Activated naive CD8-positive, alpha-beta T cell treated with anti-CD3 and anti-CD28 coated beads, Interleukin-2, amount 50 U/mL, for 16 hours (primary cell): ENCODE measurements at places on chromosomes 3 and 15.

DNA sequence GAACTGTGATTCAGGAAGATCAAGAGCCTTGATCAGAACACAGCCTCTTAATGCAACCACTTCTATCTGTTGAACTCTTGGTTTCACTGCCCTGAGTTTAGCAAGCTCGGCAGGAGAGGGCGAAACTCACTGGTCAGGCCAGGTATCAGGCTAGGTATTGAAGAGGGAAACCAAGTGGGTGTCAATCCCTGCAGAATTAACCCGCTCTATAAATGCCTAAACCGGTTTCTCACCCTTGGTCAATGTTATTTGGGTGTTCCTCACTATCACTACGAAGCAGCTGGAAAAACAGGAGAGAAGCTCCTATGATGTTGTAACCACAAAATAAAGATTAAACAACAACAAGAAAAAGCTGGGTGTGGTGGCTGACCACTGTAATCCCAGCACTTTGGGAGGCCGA, 23.9 kb downstream of the LIPH start:
- DNase-seq = no peak

GRCh38 chr15:43899928-43900327, 73.1 kb downstream of the WDR76 start:
- no peak for DNase-seq

- no peak for DNase-seq
Observed at GRCh38 chr3:105006164-105006563, 360.5 kb upstream of the ALCAM start.

DNA sequence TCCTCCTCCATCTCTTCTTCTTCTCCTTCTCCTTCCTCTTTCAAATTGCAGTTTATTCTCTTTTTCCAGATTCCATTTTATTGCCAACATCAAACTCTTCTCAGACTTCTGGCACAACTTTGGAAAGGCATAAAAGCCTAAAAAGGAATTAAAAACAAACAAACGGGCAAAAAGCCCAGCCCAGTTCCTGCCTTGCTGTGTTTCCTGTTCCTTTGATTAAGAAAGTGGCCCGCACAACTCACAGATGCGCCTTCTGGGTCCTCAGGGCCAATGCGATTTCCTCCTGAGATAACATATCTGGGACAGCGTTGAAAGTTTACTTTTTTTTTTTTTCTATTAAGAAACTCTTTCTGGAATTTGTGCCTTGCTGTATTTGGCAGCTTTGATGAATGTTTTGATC, 158.7 kb upstream of the UBE3A start:
- DNase-seq = no peak

DNA sequence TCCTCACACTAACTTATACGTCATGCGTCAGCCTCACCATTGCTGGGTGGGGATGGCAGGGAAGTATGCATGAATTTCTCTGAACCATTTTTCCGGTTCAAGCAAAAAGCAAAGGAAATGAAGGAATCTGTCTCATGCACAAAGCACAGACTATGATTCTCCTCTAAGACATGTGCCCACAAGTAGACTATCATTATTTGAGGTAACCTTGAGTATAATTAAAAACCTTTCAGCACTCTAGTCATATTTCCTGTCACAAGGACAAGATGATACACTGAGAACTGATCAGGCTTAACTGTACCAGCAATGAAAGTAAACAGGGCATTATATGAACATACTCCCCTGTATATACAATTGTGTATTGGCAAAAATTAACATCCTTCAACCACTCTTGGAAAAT, 56.7 kb upstream of the TSC22D2 start:
- DNase-seq = no peak

DNA sequence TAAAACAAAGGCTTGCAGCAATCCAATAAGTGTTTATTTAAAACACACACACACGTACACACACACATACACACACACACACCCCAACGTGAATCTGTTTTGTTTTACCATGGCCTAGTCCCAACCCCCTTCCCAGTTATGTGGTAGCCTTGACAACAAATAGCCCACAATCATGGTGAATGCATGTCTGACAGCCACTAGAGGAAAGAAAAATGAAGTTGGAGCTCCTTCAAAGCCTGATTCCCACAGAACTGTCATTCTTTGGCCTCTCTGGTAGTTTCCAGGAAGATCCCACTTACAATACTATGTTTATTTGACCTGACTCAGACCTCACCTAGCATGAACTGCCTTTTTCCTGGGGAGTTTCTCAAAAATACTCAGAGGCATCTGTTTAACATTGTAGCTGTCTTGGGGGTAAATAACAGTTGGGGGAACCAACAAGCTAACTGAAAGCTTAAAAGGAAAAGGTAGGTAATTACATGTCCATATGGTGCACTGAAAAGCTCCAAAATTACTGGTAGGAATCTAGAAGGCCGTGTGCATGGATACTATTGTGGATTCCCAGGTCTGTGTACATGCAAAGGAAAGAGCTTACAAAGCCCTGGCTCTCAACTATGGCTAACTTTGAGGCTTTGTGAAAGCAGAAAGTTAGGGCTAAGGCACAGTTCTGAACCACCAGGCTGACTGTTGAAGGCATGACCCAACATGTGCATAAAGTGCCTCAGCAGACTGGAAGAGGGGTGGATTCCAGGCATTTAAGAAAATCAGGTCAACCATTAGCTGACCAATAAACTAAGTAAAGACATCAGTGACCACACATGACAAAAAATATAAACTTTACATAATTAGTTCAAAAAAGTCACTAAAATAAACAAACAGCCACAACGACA, 65.3 kb downstream of the FAIM start:
- DNase-seq = no peak

DNA sequence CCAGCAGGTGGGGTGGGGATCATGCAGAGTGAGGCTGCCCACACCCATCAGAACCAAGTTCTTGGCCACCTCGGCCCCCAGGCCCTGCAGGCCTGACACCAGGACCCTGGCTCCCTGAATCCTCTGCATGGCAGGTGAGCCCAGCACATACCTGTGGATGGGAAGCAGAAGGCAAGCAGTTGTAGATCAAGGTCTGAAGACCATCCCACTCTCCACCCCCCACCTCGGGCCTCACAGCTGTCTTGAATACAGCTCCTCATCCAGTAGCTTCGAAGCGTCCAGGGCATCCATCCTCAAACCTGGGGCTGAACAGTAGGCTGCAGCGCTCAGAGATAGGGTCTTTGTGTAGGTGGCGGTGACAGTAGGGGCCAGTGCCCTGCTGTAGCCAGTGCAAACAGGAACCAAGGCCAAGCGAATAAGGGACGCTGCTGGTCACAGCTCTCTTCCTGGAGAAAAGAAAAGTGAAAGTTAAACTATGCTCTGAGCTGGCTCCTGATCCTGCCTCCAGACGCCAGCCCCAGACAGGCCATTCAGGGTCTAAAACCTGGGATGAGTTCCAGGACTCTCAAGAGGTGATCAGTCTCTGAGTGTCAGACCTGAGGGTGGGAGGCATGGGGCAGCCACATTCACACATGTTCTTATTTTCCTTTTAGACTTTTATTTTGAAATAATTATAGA, at the start of gene UBA7:
UBA7 (minus strand) TSS at position 457 of the 678 bp plus-strand sequence; CDS start at position 291, 166 bp downstream.
- DNase-seq = no peak

- DNase-seq = no peak
Observed at GRCh38 chr3:56787258-56787775, 14.4 kb downstream of the ARHGEF3 start.

DNA sequence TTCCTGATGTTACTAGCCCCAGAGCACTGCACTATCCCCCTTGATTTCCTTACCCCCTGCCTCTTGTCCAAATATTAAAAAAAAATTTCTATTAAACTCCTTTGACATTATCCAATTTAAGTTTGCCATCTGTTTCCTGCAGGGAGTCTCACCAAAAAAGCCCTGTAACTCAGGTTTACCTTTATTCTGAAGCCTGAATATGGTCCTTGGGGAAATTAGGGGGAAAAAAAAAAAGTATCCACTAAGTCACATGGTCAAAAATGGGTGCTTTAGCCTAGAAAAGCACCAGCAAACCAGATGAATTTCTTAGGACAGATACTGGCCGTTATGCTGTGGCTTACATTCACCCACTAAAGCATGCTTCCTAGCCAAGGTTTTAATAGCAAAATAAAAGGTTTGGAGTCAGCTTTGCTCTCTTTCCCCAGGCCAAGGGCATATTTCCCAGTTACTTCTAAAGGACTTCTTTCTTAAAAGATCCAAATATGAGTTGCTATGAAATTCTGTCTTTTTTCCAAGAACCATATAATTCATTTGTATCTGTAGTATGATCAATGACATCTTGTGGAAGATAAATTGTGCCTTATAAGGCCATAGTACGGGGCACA, 394.9 kb downstream of the LSAMP start:
- DNase-seq = no peak

- no peak for DNase-seq
Observed at GRCh38 chr3:64203216-64203615, 22.1 kb downstream of the PRICKLE2 start.

DNA sequence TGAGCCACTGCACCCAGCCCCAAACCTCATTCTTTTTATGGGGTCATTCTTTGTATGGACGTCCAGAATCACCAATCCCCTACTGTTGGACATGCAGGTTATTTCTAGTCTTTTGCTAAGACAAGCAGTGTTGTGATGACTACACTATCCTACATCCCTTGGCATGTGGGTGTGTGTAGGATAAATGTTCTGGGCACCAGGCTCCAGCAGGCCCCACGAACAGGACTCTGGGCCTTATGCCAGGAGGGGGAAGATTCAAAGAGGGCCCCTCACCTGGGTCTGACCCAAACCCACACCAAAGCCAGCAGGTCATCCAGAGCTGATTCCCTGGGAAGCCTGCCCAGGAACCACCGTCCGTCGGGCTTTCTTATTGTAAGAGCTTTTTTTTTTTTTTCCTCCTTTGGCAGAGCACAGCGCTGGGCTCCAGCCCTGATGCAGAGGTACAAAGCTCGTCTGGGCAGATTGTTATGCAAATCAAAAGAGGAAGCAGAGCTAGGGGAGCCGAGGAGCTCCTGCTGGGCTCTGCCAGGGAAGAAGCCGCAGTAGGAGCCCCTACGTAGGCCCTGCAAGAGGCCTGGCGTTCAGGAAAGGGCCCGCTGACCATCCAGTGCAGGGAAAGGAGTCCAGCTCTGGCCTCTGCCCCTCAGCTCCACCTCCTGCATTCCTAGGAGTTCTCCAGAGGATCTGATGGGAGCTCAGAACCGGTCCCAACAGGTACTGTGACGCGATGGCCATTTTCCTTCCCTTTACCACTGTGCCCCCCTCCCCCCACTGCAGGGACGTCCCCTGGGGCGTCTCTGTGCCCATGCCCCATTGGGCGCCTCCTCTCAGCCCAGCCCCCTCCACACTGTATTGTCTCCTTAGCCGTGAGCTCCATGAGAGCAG, 29.0 kb upstream of the FURIN start:
- no peak for DNase-seq

DNA sequence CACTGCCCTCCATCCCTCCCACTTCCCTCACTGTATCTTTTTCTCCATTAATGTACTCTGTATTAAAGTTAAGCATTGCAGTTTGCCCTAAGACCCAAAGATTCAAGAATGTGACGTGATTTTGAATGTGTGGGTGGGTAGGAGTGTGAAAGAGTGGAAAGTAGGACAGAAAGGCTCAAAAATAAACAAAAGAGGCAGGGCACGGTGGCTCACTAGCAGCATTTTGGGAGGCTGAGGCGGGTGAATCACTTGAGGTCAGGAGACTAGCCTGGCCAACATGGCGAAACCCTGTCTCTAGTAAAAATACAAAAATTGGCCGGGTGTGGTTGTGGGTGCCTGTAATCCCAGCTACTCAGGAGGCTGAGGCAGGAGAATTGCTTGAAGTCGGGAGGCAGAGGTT, 18.4 kb downstream of the TFRC start:
- DNase-seq = no peak

DNA sequence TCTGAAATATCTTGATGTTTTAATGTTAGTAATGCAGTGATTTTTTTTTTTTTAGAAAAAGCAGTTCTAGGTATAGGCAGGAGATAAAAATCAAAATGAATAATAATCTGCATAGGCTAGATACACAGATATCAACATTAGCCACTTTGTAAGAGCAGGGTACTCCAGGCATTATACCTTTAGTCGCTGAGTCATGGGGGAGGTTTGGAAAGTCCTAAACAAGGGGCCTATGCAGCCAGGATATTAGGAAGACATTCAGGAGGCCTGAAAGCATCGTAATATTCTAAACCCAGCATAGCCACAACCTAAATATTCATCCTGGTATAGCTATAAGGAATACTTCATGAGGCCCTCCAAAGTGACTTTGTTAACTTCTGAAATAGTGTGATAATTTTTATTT, 258.1 kb upstream of the NECTIN3 start:
- DNase-seq = no peak

- DNase-seq = no peak
Observed at GRCh38 chr15:90563463-90563862, 33.7 kb downstream of the CRTC3 start.

GRCh38 chr3:41683666-41684350, 278.1 kb downstream of the ULK4 start:
- no peak for DNase-seq

DNA sequence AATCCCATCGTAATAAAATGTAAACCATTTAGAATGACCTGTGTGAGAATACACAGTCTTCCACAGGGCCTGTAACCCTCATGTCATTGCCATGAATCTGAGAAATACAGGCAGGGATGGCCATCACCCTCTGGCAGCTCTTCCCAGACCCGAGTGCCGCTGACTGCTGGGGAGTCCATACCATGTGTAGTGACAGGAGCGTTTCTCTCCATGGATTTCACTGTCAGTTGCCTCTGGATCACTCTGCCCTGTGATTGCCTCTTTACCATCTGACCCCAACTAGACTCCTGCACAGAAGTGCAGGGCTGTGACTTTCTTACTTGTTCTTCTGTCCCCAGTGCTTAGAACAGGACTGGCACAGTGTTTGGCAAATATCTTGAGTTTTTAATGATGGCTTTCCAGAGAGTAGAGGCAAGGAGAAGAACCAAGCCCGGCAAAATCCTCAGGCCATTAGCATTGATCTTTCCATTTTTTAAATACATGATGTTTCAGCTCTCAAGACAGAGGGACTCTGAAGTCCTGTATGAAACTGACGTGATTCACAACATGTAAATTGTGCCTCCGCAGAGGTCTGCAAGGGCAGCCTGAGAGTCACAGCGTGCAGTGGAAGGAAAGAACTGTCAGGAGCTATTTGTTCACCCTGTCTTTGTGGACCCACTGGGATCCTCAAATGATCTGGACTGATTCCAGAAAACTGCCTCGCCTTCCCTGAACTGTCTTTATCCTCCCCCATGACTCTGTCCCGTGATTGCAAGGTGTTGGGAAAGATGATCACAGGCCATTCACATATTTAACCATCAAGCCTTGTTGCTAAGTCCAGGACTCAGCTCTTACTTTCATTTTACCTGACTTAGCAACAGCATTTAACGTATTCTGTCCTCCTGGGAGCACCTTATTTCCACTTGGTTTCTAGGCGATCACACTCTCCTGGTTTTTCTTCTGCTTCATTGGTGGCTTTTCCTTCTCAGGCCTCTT, 354.9 kb downstream of the EPHB1 start:
- DNase-seq = no peak

- DNase-seq = no peak
Observed at GRCh38 chr15:96232335-96232734, 98.2 kb upstream of the NR2F2 start.

DNA sequence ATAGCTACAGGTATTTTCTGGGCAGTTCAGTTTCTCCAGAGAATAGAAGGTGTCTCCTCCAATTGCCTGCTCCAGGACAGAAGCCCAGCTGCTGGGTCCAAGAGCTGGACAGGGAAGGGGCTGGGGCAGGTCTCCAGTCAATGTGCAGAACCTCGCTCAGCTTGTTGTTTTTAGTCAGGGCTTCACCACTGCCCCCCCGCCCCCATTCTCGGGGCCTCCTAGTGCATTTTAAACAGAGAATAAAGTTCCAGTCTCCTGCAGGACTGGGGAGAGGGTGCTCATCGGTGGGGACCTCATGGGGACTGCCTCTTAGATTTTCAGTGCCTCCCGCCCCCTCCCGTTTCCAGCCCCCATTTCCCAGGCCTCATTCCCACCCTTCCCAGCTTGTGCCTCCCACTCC, 216.6 kb downstream of the XXYLT1 start:
- DNase-seq = no peak
